ENCODE measurements at places on chromosomes 1 and 21.

GRCh38 chr1:171751221-171751620 is 9.4 kb upstream of the VAMP4 start:
- DNase-seq = no peak

DNA sequence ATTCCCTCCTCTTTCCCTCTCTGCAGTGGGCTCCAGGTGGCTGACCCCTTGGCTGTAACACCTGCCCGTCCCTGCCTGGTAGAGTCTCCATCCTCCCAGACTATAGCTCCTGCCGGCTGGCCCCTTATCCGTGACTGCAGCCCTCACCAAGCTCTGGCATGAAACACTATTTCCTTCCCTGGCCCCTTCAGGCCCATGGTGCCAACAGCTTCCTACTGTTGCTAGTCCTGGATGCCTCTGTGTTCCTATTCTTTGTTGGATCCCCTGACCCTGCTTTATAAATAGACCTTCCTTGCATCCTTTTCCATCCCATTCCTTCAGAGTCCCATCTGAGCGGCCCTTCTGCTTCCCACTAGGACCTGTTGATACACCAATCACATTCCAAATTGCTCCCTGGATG is 195.0 kb downstream of the ZNF326 start:
- no peak for DNase-seq

GRCh38 chr1:1001057-1001783 is 1.3 kb upstream of the HES4 start:
- no peak for DNase-seq

- DNase-seq = no peak
These were observed 80.9 kb downstream of the LHX9 start for GRCh38 chr1:197998110-197998509.

GRCh38 chr1:42730988-42731387 is 9.0 kb downstream of the CLDN19 start:
- peak; percentile 53 for DNase-seq

DNA sequence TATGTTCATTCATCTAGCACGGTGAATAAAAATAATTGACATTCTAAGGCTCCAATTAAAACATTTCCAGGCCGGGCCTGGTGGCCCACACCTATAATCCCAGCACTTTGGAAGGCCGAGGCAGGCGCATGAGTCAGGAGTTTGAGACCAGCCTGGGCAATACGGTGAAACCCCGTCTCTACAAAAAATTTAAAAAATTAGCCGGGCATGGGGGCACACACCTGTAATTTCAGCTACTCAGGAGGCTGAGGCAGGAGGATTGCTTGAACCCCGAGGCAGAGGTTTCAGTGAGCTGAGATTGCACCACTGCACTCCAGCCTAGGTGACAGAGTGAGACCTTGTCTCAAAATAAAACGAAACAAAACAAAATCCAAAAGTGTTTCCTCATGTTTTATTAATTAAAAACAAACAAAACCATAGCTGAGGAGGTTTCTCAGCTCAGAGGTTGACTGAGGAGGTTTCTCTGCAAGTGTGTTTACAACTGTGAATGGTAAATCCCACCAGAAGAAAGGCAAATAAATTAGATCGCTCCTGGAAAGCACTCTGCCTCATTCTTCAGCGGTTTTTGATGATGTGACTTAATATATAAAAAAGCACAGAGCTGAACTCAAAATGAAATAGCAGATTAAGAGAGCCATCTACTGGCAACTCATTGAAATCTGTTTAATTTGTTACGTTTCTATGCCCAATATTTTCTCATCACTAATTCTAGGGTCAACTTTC is 37.7 kb upstream of the ATG4C start:
- no peak for DNase-seq

GRCh38 chr1:186763107-186763506 is 65.6 kb upstream of the PLA2G4A start:
- no peak for DNase-seq

- DNase-seq = no peak
These were observed 35.4 kb upstream of the FOXE3 start for GRCh38 chr1:47380699-47381098.

DNA sequence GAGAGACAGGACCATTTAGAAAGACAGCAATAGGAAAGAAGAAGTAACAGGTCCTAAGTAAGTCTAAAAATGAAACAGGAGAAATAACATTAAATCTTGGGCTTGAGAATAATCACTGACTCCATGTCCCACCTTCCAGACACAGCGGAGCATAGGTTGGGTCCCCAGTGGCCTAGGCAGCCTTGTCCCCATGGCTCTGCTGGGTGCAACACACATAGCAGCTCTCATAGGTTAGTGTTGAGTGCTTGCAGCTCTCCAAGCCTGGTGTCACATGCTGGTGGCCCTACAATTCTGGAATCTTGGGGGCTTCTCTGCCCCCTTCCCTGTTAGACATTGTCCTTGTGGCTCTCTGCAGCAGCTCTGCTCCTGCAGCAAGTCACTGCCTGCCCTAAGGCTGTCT is 952.8 kb upstream of the ADGRL2 start:
- no peak for DNase-seq

GRCh38 chr1:194069168-194069830 is 882.9 kb upstream of the B3GALT2 start:
- no peak for DNase-seq

- no peak for DNase-seq
These were observed 31.3 kb downstream of the STUM start for GRCh38 chr1:226579781-226580323.

- DNase-seq = no peak
These were observed 83.4 kb upstream of the POU3F1 start for GRCh38 chr1:38129971-38130370.

- no peak for DNase-seq
These were observed 37.7 kb upstream of the IGSF21 start for GRCh38 chr1:18069903-18070302.

DNA sequence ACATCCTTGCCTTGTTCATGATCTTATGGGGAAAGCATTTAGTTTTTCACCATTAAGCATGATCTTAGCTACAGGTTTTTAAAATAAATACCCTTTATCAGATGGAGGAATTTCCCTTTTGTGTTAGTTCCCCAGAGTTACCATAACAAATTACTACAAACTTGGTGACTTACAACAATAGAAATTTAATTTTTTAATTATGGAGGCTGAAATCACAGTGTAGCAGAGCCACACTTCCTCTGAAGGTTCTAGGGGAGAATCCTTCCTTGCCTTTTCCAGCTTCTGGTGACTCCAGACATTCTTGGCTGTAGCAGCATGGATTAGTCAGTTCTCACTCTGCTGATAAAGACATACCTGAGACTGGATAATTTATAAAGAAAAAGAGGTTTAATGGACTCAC is 18.5 kb downstream of the MIGA1 start:
- no peak for DNase-seq

DNA sequence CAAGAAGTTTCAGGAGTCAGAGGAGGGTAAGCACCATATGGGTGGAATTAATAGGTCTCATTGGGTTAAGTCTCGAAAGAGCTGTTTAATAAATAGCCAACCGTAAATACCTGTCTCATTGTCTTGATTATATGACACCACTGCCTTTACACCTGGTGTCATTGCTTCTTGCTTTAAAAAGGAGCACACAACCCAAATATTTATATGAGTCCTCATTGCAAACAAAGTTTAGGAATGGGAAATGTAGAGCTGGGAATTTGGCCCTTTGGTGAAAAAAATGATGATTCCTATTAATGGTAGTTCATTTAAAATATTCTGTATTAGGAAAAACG is 2.1 kb downstream of the BACH1 start:
- DNase-seq = no peak

DNA sequence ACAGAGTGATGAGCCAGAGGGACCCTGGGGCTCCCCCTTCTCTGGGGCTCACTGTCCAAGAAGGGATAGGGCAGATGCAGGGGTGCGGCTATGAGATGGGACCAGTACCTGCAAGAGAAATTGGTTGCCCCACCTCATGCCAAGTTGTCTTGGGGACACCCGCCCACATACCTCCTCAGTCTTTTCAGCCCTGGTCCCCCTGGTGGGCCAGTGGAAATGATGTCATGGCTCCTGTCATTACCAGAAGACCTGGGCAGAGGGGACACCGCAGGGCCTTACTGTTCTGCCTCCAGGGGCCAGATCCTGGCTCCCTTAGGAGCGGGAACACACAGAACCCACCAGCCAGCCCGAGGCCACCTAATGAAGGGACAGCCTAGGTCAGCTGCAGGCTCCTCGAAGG is 63.2 kb downstream of the CDK18 start:
- no peak for DNase-seq

GRCh38 chr1:153968000-153968363 is 280 bp downstream of the CREB3L4 start:
- no peak for DNase-seq

GRCh38 chr1:93338387-93339146 is 7.1 kb upstream of the DR1 start:
- DNase-seq = no peak

GRCh38 chr21:41195311-41195710 is 27.4 kb downstream of the BACE2 start:
- no peak for DNase-seq

- no peak for DNase-seq
These were observed 93.1 kb downstream of the TAS1R2 start for GRCh38 chr1:18766328-18766727.

GRCh38 chr1:241957692-241958494 is at the start of gene BECN2:
Gene BECN2, plus strand, starts transcription at chr1:241957767. Its CDS starts 0 bp downstream, at chr1:241957767.
- no peak for DNase-seq

- no peak for DNase-seq
These were observed 25.3 kb upstream of the ZNF697 start for GRCh38 chr1:119673171-119673940.

DNA sequence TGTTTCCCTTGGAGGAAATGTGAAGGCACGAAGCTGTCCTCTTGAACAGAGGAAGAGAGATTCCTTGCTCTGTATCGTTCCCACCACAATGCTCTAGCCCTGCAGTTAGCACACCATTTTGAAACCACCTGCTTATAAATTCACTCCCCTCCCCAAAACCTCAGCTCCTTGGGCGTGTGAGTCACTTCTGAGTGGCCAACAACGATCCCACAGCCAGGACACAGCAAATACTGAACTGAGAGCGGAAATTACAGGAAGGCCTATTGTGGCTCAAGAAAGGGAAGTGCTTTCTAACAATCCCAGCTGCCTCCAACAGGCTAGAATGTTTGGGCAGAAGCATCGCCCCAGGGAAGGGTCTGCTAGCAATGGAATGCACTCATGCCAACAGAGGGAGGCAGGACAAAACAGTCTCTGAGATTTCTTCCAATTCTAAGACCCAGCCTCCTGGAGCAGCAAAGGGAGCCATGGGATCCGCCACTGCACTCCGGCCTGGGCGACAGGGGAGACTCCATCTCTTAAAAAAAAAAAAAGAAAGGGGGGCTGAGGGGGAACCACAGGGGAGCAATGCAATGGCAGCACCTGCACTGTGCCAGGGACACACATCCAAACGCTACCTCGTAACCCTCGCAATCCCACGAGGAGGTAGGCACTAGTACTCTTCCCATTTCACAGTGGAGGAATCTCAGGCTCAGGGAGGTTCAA is 1.9 kb downstream of the TMEM53 start:
- no peak for DNase-seq

DNA sequence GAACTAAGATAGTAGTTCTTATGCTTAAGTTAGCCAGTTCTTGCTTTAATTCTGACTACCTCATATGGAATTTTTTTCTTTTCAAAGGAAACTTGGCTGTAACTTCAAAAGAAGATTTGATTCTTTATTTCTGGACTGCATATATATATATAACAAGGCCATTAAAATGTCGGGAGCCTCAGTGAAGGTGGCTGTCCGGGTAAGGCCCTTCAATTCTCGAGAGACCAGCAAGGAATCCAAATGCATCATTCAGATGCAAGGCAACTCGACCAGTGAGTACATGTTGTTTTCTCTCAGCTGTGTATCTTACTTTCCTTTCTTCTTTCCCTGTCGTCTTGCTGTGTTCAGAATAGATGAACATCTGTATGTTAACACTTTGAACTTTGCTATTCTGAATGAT is 21.8 kb downstream of the KIF1B start:
- DNase-seq = no peak

DNA sequence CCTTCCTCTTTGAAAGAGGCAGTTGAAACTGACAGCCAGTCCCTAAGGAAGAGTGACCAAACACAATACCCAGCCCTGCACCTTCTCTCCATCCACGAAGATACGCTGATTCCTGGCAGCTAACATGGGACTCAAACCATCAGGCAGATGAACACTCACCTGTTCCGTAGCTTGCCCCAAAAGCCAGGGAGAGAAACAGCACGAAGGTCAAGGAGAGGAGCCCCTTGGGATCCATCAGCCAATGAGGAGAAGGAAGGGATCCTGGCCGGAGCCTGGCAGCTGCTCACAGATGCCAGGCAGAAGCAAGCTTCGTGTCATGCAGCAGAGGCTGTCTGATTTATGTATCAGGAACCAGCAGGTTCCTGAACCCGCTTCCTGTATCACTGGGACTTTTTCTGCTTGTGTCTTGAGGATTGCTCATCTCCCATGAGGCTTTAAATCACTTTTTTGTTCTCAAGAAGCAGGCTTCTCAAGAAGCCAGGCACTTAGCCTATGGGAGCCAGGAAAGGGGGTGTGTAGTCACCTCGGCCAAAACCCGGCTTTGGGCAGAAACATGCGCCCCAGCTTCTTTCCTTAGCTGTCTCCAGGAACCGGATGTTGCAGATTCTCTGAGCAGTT is at the start of gene SLAMF1:
Gene SLAMF1, minus strand, starts transcription at position 334 of the 618 bp plus-strand sequence. Its CDS starts 99 bp downstream, at position 235.
- DNase-seq = peak; percentile 51
